GM23338 (cell line): ENCODE measurements at places on chromosomes 2 and 18. TPM values are rescaled to one million over a fixed set of nuclear protein-coding genes. Genes with fewer than 3 reads are reported as not detected.

The ADD2 gene
- total RNA-seq = 138 and 223 TPM in 2 replicates

The RFX8 gene
- 0.19 and 1.5 TPM in 2 replicates for total RNA-seq

The CCDC68 gene
- total RNA-seq = 1.2 and 1.6 TPM in 2 replicates

GRCh38 chr18:75139226-75139911, 69.6 kb downstream of the PTGR3 start:
- no peaks in the 10 kb centered on the region for H3K4me1 ChIP-seq
- DNase-seq = no peak
- H3K27ac ChIP-seq = no peak overlapping the region
- H3K36me3 ChIP-seq = no peaks in the 10 kb centered on the region
- no peaks in the 10 kb centered on the region for H3K27me3 ChIP-seq

DNA sequence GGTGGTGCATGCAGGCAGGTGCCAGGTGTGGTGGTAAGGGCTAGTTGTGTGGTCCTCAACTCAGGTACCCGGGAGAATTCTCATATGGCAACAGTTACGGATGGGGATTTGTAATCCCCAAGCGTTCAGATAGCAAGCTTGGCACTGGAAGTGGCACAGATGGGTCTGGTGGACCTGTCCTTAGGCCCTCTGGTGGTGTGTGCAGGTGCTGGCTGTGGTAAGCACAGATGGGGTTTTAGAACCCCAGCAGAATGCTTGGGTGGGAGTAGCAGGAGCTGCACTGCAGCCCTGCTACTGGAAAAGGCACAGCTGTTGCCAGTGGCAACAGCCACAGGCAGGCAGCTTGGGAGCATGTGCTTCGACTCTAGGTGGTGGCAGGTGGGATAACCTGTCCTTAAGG, 948.2 kb upstream of the FAM98A start:
- peak; percentile 6 for DNase-seq
- H3K36me3 ChIP-seq = no peaks in the 10 kb centered on the region; the same call in 1 of the 2 replicates
- no peak overlapping the region for H3K27ac ChIP-seq
- H3K4me1 ChIP-seq = no peaks in the 10 kb centered on the region
- no peaks in the 10 kb centered on the region for H3K27me3 ChIP-seq

DNA sequence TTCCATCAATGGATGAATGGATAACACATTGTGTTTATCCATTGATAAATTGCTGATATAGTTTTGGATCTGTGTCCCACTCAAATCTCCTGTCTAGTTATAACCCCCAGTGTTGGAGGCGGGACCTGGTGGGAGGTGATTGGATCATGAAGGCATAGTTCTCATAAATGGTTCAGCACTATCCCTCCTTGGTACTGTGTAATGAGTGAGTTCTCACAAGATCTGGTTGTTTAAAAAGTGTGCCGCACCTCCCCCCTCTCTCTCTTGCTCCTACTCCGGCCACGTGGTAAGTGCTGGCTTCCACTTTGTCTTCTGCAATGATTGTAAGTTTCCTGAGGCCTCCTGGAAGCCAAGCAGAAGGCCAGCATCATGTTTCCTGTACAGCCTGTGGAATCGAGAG, 23.9 kb upstream of the SPATA3 start:
- H3K36me3 ChIP-seq = no peaks in the 10 kb centered on the region
- H3K27ac ChIP-seq = no peak overlapping the region
- H3K4me1 ChIP-seq = no peaks in the 10 kb centered on the region
- DNase-seq = no peak

- H3K36me3 ChIP-seq = no peaks in the 10 kb centered on the region
- no peaks in the 10 kb centered on the region for H3K27me3 ChIP-seq
- no peak for DNase-seq
- no peaks in the 10 kb centered on the region for H3K4me1 ChIP-seq
Measured at GRCh38 chr2:202479090-202479489, 103.0 kb downstream of the BMPR2 start.

DNA sequence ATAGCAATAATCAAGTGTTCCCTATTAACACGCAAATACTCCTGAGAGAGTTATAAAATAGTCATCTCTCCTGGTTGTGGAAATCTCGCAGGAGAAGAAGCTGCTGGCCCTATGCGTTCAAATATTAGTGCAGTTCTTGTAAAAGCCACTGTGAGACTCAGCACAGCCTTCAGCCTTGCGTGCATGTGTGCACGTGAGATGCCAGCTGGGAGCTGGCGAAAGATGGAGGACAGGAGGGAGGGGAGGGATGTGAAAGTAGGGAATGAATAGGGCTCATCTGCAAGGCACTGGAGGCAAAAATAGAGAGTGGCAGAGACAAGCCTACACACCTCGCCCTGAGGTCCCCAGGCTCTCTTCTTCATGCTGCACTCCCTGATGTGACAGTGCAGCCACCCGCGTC, 126.5 kb downstream of the INO80D start:
- H3K27ac ChIP-seq = no peak overlapping the region
- peaks cover 21% of the 10 kb centered on the region for H3K4me1 ChIP-seq
- no peak overlapping the region for H3K4me3 ChIP-seq
- no peaks in the 10 kb centered on the region; the same call in 1 of the 2 replicates for H3K36me3 ChIP-seq
- DNase-seq = no peak

DNA sequence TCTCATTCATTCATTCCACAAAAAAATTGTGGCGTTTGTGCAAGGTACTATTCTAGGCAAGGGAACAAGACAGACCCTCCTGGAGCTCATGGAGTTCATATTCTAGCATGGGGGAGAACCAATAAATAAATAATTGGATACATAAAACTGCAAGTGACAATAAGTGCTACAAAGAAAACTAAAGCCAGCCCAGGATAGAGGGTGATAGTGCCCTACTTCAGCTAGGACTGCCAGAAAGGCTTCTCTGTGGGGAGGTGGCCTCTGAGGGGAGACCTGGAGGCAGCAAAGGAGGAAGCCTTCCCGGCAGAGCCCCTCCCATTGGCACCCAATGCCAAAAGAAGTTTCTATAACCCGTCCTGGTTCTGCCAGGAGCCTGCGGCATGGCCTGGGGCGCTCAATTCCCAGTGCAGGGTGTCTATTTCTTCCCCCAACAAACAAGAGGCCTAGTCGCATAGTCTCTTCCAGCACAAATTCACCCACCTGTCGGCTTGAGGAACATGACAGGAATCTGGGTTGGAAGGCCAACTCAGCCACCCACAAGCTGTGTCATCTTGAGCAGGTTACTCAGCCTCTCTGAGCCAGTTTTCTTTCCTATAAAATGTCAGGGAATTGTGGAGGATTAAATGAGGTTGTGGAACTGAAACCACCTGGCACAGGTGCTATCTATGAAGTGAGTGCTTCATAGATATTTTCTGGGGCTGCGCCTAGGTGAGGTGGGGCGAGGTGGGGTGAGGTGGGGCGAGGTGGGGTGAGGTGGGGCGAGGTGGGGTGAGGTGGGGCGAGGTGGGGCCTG, 94.3 kb downstream of the ZFP36L2 start:
- H3K4me1 ChIP-seq = peaks cover 12% of the 10 kb centered on the region
- no peaks in the 10 kb centered on the region for H3K36me3 ChIP-seq
- no peak for DNase-seq
- H3K27me3 ChIP-seq = no peaks in the 10 kb centered on the region
- no peak overlapping the region for H3K4me3 ChIP-seq
- no peak overlapping the region for H3K27ac ChIP-seq
